ENCODE measurements at places on chromosomes 3 and 15. TPM values are rescaled to one million over a fixed set of nuclear protein-coding genes. Genes with fewer than 3 reads are reported as not detected.

Gene PLSCR5
- not detected for total RNA-seq

Gene CLRN1
- not detected for total RNA-seq

DNA sequence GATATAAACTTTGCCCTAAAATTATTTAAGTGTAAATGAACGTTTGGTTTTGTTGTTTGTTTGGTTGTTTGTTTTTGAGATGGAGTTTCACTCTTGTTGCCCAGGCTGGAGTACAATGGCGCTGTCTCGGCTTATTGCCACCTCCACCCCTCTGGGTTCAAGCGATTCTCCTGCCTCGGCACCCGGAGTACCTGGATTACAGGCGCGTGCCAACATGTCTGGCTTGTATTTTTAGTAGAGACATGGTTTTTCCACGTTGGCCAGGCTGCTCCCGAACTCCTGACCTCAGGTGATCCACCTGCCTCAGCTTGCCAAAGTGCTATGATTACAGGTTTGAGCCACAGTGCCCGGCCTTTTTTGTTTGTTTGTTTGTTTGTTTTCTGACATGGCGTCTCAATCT lies 87.9 kb upstream of the CHD2 start:
- no peak for DNase-seq

Gene C2CD4A
- 0.20 TPM for total RNA-seq

- no peak for DNase-seq
These were observed 37.4 kb downstream of the ST6GAL1 start for GRCh38 chr3:186967686-186968085.

GRCh38 chr15:55360256-55360655 lies 41.2 kb downstream of the PIGB start:
- no peak for DNase-seq

DNA sequence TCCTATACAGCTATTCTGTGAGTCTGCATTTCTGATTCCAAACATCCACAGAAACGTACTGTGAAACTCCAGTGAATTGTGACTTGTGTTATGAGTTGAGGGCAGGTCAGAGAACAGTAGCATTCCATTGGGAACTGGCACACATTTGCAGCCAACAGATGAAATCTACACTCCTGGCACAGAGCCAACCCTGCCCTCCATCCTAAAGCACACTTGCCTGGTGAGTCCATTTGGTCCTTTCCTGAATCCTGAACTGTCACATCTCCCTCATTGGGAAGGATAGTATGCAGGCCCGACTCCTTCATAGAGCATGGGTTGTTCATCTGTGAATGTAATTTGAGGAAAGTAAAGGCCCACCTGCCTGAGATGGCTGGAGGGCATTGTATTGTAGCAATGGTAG lies 314.3 kb upstream of the RASGRP1 start:
- DNase-seq = no peak

GRCh38 chr3:95289295-95289694 lies 1226.4 kb downstream of the NSUN3 start:
- no peak for DNase-seq

DNA sequence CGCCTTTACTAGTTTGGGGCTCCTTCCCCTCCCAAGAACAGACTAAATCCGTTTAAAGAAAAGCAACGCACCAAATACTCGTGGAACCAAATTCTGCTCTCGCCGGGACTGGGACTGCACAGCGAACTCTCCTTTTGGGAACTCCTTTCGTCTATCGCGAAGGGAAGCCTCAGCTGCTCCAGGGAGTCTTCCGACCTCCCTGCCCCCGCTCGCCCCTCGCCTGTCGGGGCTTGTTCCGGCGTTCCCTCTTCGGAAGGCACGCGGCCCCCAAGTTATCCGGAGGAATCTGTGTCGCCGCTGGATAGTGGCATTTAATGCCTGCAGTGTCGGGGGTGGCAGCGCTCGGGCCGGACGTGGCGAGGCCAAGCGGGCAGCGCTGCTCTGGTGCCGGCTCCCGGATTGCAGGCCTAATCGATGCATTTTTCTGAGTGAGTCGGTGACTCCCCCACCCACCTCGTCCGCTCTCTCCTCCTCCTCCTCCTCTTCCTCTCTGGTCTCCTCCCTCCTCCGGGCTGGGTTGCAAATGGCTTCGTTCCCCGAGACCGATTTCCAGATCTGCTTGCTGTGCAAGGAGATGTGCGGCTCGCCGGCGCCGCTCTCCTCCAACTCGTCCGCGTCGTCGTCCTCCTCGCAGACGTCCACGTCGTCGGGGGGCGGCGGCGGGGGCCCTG lies at the start of gene TRIM71:
TRIM71 (plus strand) TSS at position 440 of the 671 bp plus-strand sequence; CDS start at position 524, 84 bp downstream.
- no peak for DNase-seq

Gene CAMP
- not detected for total RNA-seq

DNA sequence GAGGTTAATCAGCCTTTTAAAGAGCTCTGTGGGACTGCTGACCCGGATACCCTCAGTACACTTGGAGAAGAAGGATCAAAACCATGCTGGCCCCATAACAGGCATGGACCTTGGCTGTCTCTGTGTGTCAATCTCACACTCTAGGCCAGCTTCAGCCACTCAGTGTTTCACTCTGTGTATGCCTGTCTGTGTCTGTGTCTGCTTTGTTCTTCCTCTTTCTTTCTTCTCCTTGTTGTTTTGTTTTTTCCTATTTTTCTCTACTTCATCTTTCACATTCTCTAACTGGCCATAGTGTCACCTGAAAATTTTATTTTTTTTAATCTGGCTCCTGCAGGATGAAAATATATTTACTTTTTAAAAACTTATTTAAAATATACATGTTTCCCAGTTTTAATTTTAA lies 51.1 kb downstream of the SERP1 start:
- no peak for DNase-seq

Gene ADAMTSL3
- total RNA-seq = not detected

- DNase-seq = peak; percentile 36
These were observed 532.8 kb downstream of the FOXP1 start for GRCh38 chr3:71050538-71051258.

GRCh38 chr3:102238362-102238761 lies 196.5 kb upstream of the ZPLD1 start:
- DNase-seq = no peak

Gene SH2D7
- not detected for total RNA-seq

- DNase-seq = no peak
These were observed 78.4 kb downstream of the IGF2BP2 start for GRCh38 chr3:185746470-185746869.

GRCh38 chr3:16060945-16061344 lies 113.5 kb upstream of the GALNT15 start:
- DNase-seq = no peak

DNA sequence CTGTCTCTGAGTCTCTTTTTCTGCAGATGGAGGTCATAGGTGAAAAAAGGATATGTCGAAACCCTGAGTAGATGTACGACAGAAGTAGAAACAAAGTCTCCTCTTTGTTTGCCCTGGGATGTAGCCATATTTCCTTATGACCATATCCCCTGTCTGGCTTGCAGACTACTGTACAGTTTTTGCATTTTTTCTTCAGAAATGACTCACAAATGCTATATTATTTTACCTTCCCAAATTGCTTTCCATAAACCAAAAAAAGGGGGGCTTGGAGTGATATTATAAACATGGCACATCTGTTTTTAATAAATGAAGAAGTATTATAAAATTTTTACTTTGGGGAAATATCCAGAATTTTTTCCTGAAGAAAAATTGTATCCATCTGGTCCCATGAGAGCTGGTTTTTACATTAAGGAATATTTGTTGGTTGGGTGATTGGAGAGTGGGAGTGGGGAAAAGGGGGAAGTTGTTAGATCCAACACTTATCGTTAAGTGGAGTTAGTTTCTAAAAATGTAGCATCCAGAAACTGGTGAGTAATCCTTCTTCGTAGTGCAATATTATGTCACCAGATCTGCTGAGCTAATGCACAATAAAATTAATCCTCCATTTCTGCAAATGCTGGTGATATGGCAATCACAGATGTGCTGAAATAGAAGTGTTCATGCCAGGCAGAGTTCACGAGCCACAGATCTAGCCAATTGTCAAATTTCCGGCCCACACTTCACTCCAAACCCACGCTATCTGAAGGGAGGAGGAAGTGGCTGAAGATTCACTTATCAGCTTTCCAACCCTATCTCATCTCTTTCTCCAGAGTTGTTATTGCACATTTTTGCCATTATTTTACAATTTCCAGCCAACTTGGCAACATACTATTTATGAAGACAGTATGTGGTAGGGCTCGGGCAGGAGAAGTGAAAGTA lies 313.6 kb upstream of the ATP11B start:
- no peak for DNase-seq

GRCh38 chr3:66425032-66425431 lies 75.8 kb downstream of the LRIG1 start:
- DNase-seq = no peak

DNA sequence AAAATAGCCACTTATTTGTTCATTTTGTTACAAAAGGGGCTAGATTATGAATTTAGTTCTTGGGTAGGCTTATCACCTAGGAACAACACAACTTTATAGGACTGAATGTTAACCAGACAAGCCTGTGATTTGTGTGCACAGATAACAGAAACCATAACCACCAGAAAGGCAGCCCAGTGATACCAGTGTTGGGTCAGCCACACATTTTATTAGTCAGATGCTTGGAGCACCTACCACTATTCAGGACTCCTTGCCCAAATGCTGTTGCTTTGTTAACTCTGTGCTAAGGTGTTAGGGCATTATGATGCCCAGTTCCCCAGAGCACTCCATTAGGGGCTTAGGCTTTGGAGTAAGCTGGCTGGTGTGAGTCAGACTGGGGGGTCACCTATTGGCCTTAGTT lies 22.5 kb downstream of the PLCL2 start:
- DNase-seq = no peak

Gene LRRC3B
- not detected for total RNA-seq

DNA sequence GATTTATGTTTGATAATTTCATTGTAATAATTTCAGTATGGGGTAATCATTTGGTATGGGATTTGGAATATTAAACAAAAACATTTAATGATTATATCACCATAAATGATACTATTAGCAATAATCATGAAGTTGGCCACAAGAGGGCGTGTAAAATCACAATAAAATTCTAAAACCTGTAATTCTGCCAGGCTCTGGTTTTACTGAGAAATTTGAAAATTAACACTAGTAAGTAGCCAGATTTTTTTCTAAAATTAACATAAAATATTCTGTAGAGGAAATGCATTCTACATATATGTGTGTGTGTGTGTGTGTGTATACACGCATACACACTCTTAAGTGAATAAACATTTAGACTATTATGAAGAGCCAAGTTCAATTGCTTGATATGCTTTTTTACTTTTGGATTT lies 40.5 kb downstream of the FEZF2 start:
- DNase-seq = no peak

DNA sequence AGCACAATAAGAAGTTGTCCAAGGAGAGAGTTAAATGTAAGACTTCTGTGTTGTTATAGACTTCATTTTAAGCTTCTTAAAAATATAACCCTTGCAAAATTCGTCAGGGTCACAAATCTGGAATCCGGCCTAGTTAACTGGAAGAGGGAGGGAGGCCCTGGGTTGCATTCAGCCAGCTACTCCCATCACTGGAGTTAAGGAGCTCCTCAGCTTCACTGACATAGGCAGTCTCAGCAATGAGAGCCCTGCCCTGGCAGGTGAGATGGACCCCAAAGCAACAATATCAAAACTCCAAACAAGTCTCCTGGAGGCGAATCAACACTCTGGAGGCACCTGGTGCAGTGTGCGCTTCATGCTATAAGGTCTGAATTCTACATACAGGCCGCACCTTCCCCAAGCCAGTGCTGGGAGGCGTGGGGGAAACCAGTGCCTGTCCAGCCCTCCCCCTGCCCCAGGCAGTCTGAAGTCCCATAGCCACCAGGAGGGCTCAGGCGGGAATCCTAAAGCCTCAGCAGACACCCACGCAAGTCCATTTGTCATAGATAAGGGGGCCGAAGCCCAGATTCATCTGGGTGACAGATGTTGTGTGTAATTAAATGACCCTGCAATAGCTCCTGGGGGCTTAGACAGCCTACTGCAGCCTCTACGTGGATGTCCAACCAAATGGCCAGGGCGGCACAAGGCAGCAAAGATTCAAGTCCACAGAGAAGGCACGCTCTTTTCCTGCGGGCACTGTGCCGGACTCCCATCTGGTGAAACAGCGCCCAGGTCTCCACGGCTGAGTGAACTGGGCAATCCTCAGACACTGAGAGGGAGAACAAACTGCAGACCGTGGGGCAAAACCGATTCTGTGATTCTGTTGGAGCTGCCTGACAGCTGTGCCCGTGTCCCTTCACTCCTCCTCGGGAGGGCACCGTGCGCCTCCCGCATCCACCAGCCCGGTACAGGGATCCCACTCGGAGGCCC lies 64.9 kb downstream of the ATP10A start:
- DNase-seq = no peak

GRCh38 chr3:14290631-14291385 lies 111.6 kb upstream of the SLC6A6 start:
- no peak for DNase-seq

GRCh38 chr3:191282251-191283185 lies 46.7 kb upstream of the CCDC50 start:
- no peak for DNase-seq

DNA sequence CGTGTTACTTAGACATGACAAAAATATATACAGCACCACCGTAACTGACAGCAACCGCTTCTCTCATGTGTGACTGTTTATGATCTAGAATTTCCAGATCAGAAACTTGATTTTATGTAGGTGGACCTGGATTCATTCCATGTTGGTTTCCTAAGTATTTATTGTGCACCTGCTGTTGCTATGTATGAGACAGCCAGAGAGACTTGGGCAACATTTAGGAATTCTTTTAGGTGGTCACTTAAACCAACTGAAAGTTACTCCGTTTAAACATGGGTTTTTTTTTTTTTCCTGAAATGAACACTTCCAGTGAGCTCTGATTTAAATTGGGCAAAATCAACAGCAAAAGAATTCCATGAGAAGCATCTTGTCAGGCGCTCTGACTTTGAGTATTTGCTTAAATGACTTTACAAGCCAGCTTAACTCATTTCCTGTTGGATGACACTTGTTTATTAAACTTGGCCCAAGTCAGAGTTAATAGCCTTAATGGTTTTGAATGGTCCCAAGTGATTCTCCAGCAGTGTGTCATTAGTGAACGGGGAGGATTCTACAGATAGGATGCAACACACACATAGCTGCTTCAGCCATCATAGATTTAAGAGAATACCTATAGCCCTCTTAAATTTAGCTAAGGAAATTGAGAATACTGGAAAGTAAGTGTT lies 31.8 kb downstream of the MITF start:
- no peak for DNase-seq

Gene GCSAM
- 5.2 TPM for total RNA-seq

Gene NPAP1
- total RNA-seq = not detected

DNA sequence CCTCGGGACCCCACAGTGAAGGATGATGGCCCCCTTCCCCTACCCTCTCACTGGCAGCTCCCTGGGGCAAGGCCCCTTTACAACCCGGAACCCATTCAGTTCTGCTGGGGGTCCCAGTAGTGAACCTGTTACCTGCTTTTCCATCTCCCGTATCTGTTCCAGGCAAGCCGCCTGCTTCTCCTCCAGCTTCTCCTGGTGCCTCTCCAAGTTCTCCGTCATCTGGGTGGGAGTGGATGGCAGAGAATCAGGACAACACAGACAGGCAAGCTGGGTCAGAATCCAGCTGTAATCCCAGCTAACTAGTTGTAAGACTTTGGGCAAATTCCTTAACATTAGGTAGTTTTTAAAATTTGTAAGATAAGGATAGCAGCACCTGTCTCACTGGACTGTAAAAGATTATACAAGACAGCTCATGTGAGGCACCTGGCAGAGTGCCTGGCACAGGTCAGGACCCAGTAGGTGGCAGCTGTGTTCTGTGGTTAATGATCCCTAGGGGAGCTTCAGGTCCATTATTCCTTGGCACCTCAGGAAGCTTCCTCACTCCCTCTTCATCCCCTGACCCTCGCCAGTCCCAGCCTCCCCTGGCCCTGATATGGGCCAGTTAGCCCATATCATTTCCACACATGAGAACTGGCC lies 6.4 kb upstream of the ANKRD63 start:
- DNase-seq = no peak

GRCh38 chr3:139103484-139103883 lies 58.8 kb upstream of the PRR23C start:
- no peak for DNase-seq

Gene ARGFX
- total RNA-seq = not detected

Gene SLMAP
- 44.1 TPM for total RNA-seq

Measured in activated naive CD4-positive, alpha-beta T cell treated with anti-CD3 and anti-CD28 coated beads, Interleukin-2, amount 50 U/mL, for 72 hours (primary cell).